ENCODE measurements at places on chromosomes 6 and 20.

GRCh38 chr6:3419624-3420272, 37.1 kb downstream of the SLC22A23 start:
- DNase-seq, result no peak

- no peak for DNase-seq
Observed at GRCh38 chr6:75633045-75633444, 31.4 kb downstream of the SENP6 start.

DNA sequence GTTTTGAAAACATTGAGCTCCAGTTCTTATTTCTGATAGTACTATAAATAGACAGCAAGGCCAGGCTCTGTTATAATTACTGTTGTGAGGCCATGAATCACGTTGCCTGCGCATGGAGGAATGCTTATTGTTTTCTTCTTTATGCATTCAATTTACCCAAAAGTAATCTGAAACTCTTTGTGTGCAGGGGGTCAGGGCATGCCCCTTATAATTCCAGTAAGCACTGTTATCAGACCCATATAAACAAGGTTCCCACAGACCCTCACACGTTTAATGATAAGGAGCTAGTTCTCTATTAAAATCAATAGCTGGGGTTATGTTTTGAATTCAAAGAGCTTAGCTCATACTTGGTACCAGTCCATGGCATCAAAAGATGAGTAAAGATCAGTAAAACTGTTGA, 174.8 kb upstream of the ARG1 start:
- DNase-seq, result no peak

GRCh38 chr6:46291275-46291633, 120.5 kb upstream of the ENPP5 start:
- DNase-seq, result no peak

DNA sequence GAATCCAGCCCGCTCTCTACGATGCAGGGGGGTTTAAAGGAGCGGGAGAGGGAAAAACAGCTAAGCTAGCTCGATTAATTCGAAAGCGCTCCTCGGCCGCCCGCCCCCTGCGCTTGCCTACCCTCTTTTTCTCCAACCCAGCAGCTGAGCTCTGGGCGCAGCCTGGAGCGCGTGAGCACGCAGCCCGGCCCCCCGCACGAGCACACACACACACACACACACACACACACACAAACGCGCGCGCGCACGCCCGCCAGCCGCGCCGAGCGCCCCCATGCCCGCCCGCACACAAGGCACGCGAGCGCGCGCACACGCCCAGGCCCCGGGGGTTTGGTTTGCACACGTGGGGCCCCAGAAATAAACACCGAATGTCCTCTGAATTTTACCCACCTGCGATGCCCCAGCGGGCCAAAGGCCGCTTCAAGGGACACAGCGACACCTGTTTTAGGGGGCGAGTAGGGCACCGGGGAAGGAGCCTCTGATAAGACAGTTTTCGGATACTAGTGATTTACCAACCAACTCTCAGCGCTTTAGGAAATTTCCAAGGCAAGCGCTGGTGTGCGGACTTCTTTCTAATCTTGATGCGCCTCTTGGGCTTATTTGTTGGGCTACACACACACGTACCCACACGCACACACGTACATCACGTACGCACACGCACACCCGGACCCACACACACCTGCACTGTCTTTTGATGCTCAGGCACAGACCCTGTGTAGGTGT, 802 bp upstream of the NRN1 start:
- peak; percentile 59 for DNase-seq

GRCh38 chr6:56551409-56552120, 91.1 kb downstream of the DST start:
- DNase-seq, result no peak

DNA sequence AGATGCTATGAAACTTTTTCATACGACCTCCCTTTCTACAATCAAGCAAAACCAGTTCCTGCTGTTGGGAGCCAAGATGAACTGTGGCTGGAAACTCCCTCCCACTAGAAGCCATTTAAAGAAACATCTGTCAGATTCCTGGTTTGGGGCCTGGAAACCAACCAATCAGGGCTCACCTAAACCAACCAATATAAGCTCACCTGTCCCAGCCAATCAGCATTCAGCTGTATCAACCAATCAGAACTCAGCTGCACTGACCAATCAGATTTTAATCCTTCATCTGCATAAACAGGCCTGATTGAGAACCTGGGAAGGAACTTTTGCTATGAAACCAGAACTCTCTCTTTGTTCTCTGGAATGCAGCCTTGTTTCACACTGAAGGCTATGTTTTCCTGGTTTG, 42.4 kb downstream of the SNX14 start:
- DNase-seq, result no peak

DNA sequence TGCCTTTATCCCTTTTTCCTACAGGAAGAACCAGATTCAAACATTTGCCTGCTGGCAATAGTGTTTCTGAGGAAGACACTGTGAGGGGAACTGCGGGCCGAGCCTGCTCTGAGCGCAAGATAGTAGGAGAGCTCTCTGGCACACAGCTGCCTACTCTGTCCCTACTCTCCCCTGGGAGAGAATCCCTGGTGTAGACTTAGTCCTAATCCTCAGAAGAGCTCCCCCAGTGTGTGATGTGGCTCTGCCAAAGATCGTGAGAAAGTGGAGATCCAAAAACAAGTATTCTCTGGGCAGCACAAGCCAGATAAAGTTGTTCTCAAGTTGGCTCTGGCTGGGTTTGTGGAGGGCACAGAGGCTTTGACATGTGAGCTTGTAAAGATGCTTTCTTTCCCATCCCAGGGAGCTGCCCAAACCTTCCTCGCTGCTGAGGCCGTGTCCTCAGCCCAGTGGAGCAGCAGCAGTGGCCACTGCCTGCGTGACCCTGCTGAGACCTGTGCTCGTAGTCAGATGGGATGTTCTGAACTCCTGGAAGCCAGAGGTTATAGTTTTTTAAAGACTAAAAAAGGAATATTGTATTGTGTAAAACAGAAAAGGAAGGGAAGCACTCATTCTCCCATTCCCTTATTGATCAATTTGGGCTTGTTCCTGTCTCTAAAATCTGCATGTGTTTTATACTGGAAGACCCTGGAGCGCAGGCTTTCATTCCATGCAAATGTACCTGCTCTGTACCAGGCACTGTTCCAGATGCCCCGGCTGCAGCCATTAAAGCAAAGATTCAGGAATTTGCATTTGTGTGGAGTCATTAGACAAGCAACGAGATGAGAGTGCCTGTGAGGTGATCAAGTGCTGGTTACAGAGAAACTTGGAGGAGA, 30.7 kb downstream of the PNLDC1 start:
- no peak for DNase-seq

- DNase-seq, result no peak
Observed at GRCh38 chr6:8556370-8557013, 121.1 kb upstream of the SLC35B3 start.

- DNase-seq, result peak; percentile 2
Observed at GRCh38 chr6:47698342-47698787, at the start of gene ADGRF4. TSS of gene ADGRF4 (plus strand) at chr6:47698580. CDS start at chr6:47707246, 8,666 bp downstream.

GRCh38 chr6:167505782-167506181, 180.9 kb downstream of the TTLL2 start:
- DNase-seq, result no peak

- no peak for DNase-seq
Observed at GRCh38 chr6:82910820-82911219, 154.8 kb downstream of the UBE3D start.

- DNase-seq, result no peak
Observed at GRCh38 chr6:105458551-105458950, 55.7 kb upstream of the PREP start.

- no peak for DNase-seq
Observed at GRCh38 chr20:24048024-24048611, 59.5 kb upstream of the GGTLC1 start.

GRCh38 chr6:92737983-92738382, 681.4 kb downstream of the EPHA7 start:
- no peak for DNase-seq

DNA sequence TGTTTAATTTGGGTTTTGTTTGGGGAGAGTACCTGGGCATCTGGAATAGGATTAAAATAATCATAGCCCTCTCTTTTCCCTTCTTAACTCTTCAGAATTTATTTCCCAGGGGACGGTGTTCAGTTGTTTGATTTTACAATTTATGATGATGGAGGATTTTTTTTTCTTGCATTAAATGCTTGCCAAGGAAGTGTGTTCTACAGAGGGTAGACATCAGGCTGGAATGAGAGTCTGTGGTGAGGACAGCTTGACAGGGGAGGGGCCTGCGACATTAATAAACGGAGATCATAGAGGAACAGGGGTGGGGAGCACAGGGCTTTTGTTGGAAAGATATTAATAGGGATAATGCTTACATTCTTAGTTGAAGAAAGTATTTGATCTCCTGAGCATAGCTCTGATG, 297.5 kb downstream of the CLIC5 start:
- DNase-seq, result no peak

- DNase-seq, result no peak
Observed at GRCh38 chr6:13492357-13492756, 5.0 kb upstream of the GFOD1 start.

GRCh38 chr6:36375644-36376155, 11.8 kb downstream of the ETV7 start:
- DNase-seq, result no peak

DNA sequence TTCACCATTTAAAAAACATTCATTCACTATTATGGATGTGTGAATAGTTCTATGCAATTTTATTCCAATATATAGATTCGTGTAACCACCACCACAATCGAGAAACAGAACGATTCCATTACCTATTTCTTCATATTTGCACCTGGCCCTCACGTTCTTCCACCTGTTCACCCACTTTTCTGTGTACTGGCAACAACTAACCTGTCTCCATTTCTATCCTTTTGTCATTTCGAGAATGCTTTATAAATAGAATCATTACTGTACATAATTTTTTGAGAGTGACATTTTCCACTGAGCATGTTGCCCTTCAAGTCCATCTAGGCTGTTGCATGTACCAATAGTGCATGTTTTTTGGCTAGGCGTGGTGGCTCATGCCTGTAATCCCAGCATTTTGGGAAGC, 23.2 kb upstream of the STX11 start:
- no peak for DNase-seq

DNA sequence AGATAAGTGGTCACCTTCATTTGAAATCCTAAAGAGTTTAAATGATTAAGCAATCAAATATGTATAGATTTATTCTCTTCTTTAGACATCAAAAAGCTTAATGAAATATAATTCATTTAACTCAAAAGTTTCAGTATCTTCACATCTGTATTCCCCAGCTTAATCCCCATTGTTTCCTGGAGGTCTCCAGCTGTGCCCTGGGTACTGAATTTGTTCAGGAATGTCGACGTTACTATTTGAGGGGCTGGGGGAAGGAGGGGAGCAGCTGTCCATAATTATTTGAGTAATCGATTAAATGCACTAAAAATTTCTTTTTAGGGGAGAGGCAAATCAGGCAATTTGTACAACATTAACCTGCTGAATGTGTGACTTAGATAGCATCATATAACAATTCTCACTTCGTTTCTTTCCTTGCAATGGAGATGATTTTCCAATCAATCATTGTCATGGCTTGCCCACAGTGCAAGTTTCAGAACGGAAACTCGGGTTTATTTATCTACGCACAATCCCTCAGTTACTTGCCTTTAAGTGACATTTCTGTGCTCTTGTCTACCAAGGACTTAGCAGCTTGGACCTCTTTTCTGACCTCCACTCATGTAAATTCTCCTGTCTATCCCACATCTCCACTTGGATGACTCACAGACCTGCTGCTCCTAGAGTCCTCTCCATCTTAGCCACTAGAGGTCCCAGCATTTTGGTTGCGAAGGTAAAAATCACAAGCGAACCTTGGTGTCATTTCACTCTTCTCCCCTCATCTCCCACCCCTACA, 3.9 kb downstream of the DOK5 start:
- DNase-seq, result no peak

- DNase-seq, result peak; percentile 21
Observed at GRCh38 chr6:154367839-154368695, 11.5 kb upstream of the IPCEF1 start.

GRCh38 chr6:139649128-139649527, 274.7 kb upstream of the CITED2 start:
- DNase-seq, result no peak

- DNase-seq, result no peak
Observed at GRCh38 chr6:133503336-133503729, 262.2 kb downstream of the EYA4 start.

DNA sequence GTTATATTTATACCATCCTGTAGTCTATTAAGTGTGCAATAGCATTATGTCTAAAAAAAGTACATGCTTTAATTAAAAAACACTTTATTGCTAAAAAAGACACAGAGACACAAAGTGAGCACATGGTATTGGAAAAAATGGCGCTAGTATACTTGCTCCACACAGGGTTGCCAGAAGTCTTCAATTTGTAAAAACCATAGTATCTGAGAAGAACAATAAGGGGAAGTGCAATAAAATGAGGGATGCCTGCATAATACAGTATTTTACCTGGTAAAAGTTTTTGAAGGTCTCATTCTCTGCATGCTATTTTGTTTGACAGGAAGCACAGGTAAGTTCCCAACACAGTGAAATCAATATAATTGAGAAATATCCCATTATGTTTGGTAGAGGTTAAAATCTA, 1.6 kb downstream of the NOX3 start:
- no peak for DNase-seq

- no peak for DNase-seq
Observed at GRCh38 chr6:35035481-35036030, 105.6 kb downstream of the TCP11 start.

DNA sequence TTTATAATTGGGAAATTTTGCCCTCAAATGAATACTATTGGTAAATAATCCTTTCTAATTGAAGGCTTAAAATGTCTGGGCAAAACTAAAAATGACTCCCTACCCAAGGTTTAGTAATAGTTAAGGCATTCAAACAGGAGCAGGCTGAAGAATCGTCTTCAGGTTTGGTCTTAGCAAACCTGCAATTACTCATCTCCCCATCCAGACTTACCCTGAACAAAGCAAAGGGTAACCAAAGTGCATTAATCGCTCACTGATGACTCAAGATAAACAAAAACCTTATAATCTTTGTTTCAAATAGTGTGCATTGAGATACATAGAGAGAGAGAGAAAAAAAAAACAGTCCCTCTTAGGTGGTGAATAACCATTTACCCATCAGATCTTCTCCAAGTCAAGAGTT, 225.5 kb downstream of the BMP2 start:
- DNase-seq, result no peak

DNA sequence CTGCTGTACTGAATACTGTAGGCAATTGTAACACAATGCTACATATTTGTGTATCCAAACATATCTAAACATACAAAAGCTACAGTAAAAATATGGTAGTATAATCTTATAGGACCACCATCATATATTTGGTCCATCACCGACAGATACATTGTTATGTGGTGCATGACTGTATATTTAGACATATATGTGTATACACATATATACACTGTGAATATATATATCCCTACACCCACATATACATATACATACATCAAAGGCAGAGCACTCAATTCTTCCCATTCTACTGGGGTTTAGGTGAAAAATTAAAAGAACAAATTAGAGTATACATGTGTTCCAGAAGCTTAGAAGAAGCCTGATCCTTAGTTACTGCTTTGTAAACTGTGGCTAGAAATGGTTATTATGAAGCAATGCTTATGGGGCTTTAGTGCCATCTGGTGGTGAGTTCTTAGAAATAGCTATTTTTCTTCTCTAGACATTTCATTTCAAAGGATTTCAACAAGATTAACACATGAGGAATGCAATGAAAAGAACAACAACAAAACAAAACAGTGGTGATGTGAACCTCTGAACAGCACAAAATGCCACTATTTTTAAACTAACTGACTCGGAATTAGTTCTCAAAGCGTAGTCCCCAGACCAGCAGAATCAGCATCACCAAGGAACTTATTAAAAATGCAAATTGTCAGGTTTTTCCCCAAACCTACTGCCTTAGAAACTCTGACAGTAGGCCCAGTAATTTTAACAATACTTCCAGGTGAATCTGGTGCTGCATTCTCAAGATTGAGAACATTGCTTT, 38.0 kb downstream of the PKHD1 start:
- DNase-seq, result no peak

All from stimulated activated CD4-positive, alpha-beta T cell treated with anti-CD3 and anti-CD28 coated beads, Interleukin-15, amount 100 ng/mL, for 24 hours (primary cell).